Right atrium auricular region (tissue), 2 donors: ENCODE measurements at places on chromosomes 3 and 15. TPM values are rescaled to one million over a fixed set of nuclear protein-coding genes. Genes with fewer than 3 reads are reported as not detected.

Gene MFN1
- total RNA-seq = 30.5 TPM

Gene PCSK6
- total RNA-seq = 19.9 TPM

DNA sequence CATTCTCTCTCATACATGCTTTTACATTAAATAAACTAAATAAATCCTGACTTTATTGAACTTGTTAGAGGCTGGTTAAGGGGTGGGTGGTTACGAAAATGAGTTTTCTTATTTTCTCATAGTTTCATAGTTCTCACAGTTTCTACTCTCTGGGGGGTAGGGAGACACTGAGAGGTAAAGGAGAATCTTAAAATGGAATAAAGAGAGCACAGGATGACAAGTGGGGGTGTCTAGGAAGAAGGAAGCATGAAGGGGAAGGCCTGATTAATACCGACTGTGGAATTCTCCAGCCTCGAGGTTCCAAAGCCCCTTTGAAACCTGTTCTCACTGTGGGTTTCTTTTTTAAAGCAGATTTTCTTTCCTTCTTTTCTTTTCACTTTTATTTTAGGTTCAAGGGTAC, 66.4 kb upstream of the TRA2B start:
- H3K4me3 ChIP-seq = no peak overlapping the region
- no peaks in the 10 kb centered on the region for H3K27me3 ChIP-seq
- no peaks in the 10 kb centered on the region for H3K36me3 ChIP-seq
- no peak for DNase-seq
- no peaks in the 10 kb centered on the region for H3K4me1 ChIP-seq

GRCh38 chr15:80201256-80202015, 48.6 kb downstream of the FAH start:
- H3K36me3 ChIP-seq = no peaks in the 10 kb centered on the region
- no peaks in the 10 kb centered on the region for H3K27me3 ChIP-seq
- H3K4me3 ChIP-seq = no peak overlapping the region
- DNase-seq = peak; percentile 9
- H3K27ac ChIP-seq = no peak overlapping the region
- no peaks in the 10 kb centered on the region for H3K4me1 ChIP-seq

- H3K4me3 ChIP-seq = no peak overlapping the region
- DNase-seq = no peak
- H3K27me3 ChIP-seq = no peaks in the 10 kb centered on the region
- H3K36me3 ChIP-seq = no peaks in the 10 kb centered on the region
- H3K27ac ChIP-seq = no peak overlapping the region
These were observed 2.9 kb downstream of the HACD3 start for GRCh38 chr15:65533057-65533756.

Gene TMEM40
- total RNA-seq = 2.3 TPM

Gene CCR2
- 0.33 TPM for total RNA-seq

GRCh38 chr15:83380682-83381081, 66.5 kb upstream of the SH3GL3 start:
- no peak overlapping the region for H3K4me3 ChIP-seq
- DNase-seq = no peak
- no peak overlapping the region for H3K27ac ChIP-seq

Gene COL6A5
- total RNA-seq = not detected

Gene CYP11A1
- 0.71 TPM for total RNA-seq

DNA sequence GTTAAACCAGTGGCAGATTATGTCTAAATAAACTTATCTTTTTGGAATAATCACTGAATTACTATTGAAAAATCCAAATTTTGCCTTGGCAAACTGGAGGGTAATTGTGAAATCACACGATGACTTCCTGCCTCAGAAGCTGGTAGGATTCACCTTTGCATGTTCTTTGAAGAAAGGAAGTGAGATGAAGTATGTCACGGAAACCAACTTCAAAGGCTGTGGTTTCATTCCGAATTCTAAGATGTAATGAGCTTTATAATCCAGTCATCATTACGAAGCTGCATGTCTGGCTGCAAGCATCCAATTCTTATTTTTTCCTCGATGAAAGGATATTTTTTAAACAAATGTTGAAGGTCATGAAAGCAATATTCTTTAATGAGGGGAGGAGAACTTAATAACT, 15.0 kb upstream of the ZBED2 start:
- H3K4me3 ChIP-seq = no peak overlapping the region
- H3K36me3 ChIP-seq = no peaks in the 10 kb centered on the region
- H3K27ac ChIP-seq = no peak overlapping the region
- no peak for DNase-seq
- no peaks in the 10 kb centered on the region for H3K4me1 ChIP-seq

Gene ZNF662
- 2.7 TPM for total RNA-seq

Gene CCR8
- total RNA-seq = not detected

DNA sequence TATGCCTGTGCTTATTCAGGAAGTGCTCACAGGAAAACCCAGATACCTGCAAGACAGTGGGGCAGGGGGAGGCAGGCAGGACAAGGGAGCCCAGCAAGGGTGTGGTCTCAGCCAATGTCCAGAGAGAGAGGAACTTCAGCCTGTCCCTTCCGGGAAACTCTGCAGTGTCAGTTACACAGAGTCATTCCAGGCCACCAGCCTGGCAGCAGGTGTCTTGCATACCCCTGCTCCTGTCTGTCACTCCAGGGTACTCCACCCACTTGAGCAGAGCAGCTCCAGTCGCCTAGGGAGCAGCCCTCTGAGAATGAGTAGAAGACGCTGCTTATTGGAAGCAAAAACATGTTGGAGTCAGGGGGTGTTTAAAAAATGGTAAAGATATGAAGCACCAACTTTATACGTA, 431.2 kb upstream of the RGMA start:
- no peaks in the 10 kb centered on the region for H3K27me3 ChIP-seq
- no peaks in the 10 kb centered on the region for H3K36me3 ChIP-seq
- no peaks in the 10 kb centered on the region for H3K4me1 ChIP-seq
- no peak overlapping the region for H3K27ac ChIP-seq
- DNase-seq = no peak
- H3K4me3 ChIP-seq = no peak overlapping the region

DNA sequence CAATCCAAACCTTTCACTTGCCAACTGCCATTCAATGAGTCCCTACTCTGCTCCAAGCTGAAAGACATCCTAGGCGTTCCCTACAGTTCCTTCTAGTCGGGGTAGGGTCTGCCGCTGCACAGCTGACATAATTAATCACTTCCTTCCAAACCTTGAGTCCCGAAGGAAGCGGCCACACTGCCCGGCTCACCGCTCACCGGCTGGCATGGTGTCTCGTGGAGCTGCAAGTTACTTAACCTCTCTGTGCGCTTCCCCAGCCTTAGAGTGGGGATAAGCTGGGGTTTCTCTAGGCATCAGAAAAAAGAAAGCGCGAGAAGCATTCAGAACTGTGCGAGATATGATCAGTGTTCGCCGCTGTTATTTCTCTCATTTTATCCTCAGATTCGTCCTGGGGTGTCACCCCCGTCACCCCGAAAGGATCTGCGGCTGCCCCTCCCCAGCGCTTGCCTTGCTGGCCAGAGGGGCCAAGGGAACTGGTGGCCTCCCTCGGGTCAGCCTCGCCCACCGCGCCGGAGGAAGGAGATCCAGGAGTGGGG, 748 bp downstream of the MRPS25 start:
- peak overlapping the region; percentile 86 for H3K27ac ChIP-seq
- no peaks in the 10 kb centered on the region for H3K27me3 ChIP-seq
- H3K4me3 ChIP-seq = peak overlapping the region; percentile 82
- DNase-seq = no peak

DNA sequence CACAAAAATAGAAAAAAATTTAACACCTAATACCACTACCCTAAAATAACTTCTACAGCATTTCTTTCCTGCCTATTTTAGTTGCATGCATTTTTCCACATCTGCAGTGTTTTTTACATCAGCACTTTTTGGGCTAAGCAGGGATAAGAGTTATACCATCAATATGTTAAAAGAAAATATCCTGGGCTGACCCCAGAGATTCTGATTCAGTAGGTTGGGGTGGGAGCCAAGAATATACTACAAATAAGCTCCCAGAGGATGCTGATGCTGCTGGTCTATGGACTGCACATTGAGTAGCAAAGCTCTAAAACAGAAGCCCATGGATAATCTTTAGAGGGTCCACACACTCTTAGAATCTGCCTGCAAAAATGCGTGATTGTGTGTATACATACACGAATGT, 14.8 kb downstream of the FYCO1 start:
- no peaks in the 10 kb centered on the region for H3K27me3 ChIP-seq
- H3K27ac ChIP-seq = peak overlapping the region; percentile 41
- H3K4me3 ChIP-seq = no peak overlapping the region
- no peaks in the 10 kb centered on the region for H3K4me1 ChIP-seq
- H3K36me3 ChIP-seq = peaks cover 85% of the 10 kb centered on the region

DNA sequence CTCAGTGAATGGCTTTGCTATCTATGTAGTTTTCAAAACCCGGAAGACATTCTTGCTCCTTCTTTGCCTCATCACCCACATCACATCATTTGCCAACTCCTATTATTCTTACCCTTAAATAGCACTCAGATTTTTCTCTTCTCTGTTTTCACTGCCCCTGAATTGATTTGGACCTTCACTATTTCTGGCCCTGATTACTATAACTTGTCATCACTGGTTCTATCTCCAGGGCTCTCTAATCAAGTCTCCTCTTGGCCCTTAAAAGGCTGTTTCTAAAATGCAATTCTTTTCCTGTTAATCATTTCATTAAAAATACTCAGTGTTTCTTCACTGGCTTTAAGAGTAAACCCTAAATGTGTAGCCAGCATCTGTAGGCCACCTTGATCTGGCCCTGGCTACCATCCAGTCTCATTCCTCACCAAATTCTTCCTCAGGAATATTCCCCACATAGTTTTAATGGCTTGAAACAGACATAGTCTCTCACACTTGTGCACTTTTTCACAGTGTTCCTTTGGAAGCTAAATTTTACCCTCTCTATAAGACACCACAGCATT, 437.1 kb upstream of the CBLB start:
- H3K4me1 ChIP-seq = no peaks in the 10 kb centered on the region
- H3K27ac ChIP-seq = no peak overlapping the region
- no peak overlapping the region for H3K4me3 ChIP-seq
- no peaks in the 10 kb centered on the region for H3K27me3 ChIP-seq
- no peak for DNase-seq

- DNase-seq = peak; percentile 23
- no peaks in the 10 kb centered on the region for H3K27me3 ChIP-seq
- no peaks in the 10 kb centered on the region for H3K4me1 ChIP-seq
These were observed 247.4 kb upstream of the CHRNA7 start for GRCh38 chr15:31782951-31783350.

Gene CCR9
- not detected for total RNA-seq

- H3K27me3 ChIP-seq = no peaks in the 10 kb centered on the region
- H3K4me1 ChIP-seq = no peaks in the 10 kb centered on the region
- no peak overlapping the region for H3K4me3 ChIP-seq
- DNase-seq = no peak
These were observed 42.7 kb downstream of the PLCL2 start for GRCh38 chr3:16927485-16927884.

DNA sequence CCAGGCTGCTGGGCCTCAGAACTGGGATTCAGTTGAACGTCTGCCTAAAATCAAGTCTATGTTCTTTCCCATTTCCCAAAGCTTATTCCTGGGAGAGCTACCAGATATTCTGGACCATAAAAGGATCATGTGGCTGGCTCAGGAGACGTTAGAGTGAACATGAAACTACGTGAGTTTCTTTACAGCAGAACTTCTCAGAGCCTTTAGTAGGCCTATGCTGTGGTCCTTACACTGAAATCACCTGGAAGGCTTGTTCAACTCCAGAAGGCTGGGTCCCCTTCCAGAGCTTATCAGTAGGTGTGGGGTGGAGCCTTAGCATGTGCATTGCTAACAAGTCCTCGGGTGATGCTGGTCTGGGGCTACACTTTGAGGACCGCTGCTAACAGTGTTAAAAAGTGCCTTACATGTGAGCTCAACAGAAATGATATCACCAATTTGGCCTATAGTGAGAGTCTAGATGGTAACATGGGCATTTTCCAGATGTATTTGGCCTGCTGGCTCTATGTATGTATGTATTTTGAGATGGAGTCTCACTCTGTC, 50.7 kb downstream of the LMCD1 start:
- no peak overlapping the region for H3K4me3 ChIP-seq
- no peaks in the 10 kb centered on the region for H3K27me3 ChIP-seq
- H3K4me1 ChIP-seq = peaks cover 67% of the 10 kb centered on the region
- peak overlapping the region; percentile 14 for H3K27ac ChIP-seq
- DNase-seq = no peak
- H3K36me3 ChIP-seq = peaks cover 74% of the 10 kb centered on the region

DNA sequence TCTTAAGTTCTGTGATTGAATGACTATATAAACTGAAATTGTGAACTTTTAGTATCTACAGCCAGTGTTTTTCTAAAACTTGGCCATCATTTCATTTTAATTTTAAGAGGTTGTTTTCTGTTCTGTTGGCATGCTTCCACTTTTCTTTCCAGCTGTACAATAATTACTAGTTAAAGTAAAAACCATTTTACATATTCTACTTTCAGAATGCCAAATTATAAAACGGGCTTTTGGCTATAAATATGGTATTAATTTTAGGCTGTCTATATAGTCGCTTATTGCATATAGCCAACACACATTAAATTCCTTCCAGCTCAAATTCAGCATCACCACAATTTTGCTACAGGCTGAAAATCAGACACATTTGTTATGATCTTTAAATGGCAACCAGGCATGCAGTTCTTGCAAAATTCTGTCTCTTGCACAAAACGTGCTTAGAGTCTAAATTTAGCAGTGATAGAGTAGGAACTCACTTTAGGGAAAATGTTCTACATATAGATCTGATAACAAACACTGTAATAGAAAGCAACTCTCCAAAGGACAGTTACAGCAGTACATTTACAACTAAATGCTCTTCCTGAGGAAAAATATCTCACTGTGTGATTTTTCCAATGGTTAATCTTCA, 81.1 kb downstream of the BTD start:
- H3K27me3 ChIP-seq = no peaks in the 10 kb centered on the region
- no peak overlapping the region for H3K4me3 ChIP-seq
- no peak overlapping the region for H3K27ac ChIP-seq
- H3K4me1 ChIP-seq = no peaks in the 10 kb centered on the region
- no peak for DNase-seq

Gene RPP14
- total RNA-seq = 10.9 TPM

Gene ACOX2
- 11.5 TPM for total RNA-seq

Gene DNAJC13
- 22.9 TPM for total RNA-seq

- no peaks in the 10 kb centered on the region for H3K27me3 ChIP-seq
- H3K4me3 ChIP-seq = no peak overlapping the region
- no peak for DNase-seq
- H3K36me3 ChIP-seq = no peaks in the 10 kb centered on the region
- H3K27ac ChIP-seq = no peak overlapping the region
These were observed 188.1 kb downstream of the MINAR1 start for GRCh38 chr15:79620112-79620857.

Gene IQCF6
- total RNA-seq = not detected

Gene CCNB2
- not detected for total RNA-seq

Gene POLQ
- 0.41 TPM for total RNA-seq

DNA sequence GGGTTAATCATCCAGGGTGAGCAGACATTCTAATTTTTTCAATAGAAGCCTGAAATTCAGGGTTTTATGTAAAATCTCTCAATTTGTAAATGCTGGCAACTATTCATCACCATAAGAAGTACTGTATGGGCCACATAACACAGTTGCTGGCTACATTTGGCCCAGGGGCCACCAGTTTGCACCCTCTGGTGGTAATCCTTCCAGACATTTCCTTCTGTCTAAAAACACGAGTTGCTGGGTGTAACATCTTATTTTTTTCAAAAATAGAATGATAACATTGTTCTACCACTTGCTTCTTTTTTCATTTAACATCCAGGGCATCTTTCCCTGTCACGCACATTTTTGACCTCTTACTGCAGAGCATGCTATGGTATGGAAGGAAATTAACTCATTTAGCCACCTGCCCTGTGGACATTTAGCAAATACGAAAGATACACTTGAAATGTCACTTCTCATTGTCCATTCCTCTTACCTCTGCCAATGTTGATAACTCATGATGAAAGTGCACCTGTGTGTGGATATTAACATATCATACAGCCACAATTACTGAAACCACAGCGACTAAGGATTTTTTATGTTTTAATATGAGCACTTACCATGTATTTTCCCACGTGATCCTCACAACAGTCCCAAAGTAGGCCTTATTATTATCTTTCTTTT, 117.5 kb upstream of the ARHGEF3 start:
- no peaks in the 10 kb centered on the region for H3K4me1 ChIP-seq
- no peaks in the 10 kb centered on the region for H3K36me3 ChIP-seq
- H3K27me3 ChIP-seq = no peaks in the 10 kb centered on the region
- no peak overlapping the region for H3K4me3 ChIP-seq
